ENCODE measurements at places on chromosomes 16 and 17.

GRCh38 chr16:17812771-17813170, 342.0 kb upstream of the XYLT1 start:
- no peak for DNase-seq

GRCh38 chr17:45222289-45222995, 757 bp downstream of the FMNL1 start:
- no peak for DNase-seq

- no peak for DNase-seq
Observed at GRCh38 chr17:3723188-3723555, 531 bp upstream of the HASPIN start.

- no peak for DNase-seq
Observed at GRCh38 chr16:49567950-49568349, 194.3 kb downstream of the C16orf78 start.
